Kidney capillary endothelial cell (primary cell): ENCODE measurements at places on chromosomes 11 and 22.
A peak's percentile ranks its signal among the peaks of the same experiment; 100 is the strongest.

- DNase-seq = no peak
Observed at GRCh38 chr11:96038046-96038445, 114.1 kb upstream of the MTMR2 start.

DNA sequence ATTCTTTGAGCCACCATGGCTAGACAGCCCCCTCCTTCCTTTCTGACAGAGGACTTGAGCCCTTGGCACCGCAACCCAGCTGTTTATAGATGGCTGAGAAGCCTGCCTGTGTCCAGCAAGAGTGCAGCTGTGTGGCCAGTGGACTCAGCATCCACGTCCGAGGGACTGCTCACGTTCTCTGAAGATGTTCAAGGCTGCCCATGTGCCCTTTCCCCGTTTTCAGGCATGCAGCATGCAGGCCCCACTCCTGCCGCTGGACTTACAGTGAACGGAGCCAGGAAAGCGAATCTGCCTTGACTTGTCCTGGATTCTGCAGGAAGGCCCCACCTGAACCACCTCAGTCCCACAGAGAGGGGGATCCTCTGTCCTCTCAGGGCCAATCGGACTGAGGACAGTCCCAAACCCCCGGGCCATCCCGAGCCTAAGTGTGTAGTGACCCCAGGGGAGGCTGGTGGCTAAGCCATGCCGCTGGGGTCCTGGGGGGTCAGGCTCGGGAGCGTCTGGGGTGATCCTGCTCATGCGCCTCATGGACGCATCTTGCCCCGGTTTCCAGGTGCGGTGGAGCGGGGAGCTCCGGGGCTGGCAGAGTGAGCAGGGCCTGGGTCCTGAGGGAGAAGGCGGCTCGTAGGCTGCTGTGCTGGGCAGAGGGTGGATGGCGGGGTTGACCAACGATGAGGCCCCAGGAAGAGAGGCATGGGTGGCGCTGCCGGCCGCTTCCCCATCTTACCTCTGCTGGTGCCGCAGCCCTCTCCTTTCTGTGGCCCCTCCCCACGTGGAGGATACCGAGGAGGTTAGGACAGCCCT is 170.7 kb downstream of the CTTN start:
- no peak for DNase-seq

DNA sequence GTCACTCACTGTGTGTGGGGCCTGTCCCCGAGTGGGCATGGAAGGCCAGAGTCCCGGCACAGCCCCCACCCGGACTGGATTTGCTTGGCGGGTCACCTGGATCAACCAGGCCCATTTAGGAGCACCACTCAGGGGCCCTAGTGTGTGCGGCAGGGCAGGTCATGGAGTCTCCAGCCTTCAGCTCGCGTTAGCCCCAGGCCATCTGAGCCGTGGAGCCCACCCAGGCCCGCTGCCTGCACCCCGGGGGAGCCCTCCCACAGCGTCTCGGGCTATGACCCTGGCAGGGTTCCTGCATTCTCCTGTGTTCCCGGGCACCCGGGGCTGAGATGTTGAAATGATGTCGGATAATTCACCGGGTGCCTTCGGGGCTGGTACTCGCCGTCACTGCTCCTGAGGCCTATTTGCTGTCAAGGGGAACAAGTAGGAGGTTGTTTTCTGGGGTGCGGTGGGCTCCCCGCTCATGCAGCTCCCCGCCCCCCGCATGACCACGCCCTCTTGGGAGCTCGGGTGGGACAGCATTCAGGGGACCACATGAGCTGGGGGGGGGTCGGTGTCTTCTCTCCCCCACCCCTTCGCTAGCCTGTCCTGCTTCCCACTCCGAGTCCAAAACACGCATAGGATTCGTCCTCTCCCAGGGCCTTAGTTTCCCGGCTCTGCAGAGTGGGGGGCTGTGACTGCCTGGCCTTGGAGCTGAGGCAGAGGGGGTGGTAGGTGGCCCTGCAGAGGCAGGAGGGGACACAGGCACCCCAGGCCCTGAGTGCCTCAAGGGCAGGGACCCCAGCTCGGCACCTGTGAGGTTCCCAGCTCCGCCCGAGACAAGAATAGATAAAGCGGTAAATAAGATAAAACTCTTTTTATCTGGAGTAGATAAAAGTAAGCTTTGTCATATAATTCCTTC is 77.2 kb downstream of the KCNQ1 start:
- DNase-seq = no peak

GRCh38 chr11:70074746-70075145 is 3.4 kb upstream of the ANO1 start:
- DNase-seq = no peak

GRCh38 chr11:101215069-101215468 is 85.5 kb upstream of the PGR start:
- DNase-seq = no peak

- DNase-seq = no peak
Observed at GRCh38 chr11:78990261-78990660, 415.6 kb upstream of the NARS2 start.

DNA sequence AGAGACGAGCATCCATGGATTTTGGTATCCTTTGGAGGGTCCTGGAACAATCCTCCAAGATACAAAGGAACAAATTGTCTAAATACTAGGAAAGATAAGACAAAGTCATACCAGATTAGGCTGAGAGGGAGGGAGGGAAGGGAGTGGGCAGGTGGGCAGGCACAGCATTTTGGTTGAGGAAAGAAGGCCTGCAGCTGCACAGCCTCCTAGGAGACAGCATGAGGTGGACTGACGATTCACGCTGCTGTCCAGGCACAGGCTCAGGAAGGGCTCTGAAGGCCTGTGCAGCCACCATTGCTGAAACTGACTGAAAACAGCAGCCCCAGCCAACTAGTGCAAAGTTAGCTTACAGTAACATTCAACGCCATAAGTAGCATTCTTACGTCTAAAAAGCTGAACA is 64.7 kb downstream of the PACSIN2 start:
- no peak for DNase-seq

DNA sequence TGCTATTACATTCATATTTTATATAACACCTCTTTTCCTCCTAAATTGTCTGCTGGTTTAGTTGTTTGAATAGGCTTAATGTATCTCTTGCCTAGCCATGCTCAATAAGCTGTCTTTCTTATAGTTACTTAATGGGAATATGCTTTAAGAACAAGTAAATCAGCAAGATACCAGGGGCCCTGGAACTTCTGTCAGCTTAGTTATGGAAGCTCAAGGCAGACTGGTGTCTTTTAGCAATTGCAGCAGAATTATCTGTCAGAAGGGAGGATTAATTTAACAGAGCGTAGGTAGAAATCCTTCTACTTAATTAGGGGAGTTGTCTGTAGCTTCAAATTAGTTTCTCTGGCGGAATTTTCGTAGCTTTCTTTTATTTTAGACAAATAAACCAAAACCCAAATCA is 94.9 kb downstream of the C11orf91 start:
- no peak for DNase-seq

- DNase-seq = no peak
Observed at GRCh38 chr11:88979641-88980040, 86.1 kb downstream of the GRM5 start.

GRCh38 chr11:93587858-93588581 is 44.8 kb upstream of the SMCO4 start:
- no peak for DNase-seq

DNA sequence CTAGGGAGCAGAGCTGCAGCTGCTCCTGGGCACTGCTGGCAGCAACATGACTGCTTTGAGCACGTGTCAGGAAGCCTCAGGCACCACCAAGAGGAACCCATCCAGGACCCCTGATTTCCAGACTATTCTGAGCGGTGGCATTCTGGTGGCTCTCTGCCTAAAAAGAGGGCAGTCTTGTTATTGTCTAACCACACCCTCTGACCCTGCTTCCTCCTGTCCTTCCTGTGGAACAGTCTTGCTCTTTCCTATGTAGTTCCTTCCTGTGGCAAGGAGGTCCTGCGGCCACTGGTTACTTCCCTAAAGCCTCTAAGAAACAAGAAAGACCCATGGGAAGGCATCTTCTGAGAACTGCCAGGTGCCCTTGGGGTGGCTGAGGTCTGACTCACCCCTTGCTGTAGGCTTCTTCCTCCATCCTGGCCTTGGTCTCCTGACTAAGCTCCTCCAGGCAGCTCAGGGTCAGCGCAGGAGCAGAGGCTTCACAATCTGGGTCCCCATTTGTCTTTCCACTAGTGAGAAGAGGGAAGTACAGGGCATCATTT is 13.1 kb upstream of the LYVE1 start:
- DNase-seq = peak; percentile 72

DNA sequence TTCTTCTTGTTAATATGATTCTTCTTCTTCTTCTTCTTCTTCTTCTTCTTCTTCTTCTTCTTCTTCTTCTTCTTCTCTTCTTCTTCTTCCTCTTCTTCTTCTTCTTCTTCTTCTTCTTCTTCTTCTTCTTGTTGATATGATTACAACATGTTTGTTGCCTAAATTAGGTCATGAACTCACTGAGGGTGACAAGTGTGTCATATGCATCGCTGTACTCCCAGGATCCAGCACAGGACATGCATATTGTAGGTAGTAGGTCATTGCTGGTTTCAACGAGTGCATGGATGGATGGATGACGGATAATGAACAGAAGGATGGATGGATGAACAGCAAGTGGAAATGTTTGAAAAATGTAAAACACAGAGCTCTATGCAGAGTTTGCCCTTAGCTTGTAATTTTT is 14.9 kb upstream of the PVALB start:
- DNase-seq = no peak

GRCh38 chr11:87529486-87529885 is 491.8 kb downstream of the TMEM135 start:
- DNase-seq = no peak

- DNase-seq = no peak
Observed at GRCh38 chr11:88489030-88489429, 151.5 kb upstream of the CTSC start.

DNA sequence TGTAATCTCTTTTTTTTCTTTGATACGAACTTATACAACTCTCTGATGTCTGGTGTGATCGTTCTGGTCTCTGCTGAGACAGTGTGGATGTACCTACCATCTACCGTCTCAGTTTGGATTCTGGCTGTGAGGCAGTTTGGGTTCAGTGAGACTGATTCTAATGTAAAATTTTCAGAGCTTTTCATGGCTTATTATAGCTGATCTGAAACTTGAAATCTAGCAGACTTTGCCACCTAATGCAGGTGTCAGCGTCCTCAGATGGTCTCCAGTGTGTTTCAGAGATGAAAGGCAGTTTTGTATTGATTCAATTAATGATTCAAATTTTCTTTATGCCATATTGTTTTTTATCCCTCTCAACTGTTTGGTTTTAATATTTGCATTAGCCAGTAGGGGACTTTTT is 35.9 kb downstream of the PPFIBP2 start:
- DNase-seq = no peak

DNA sequence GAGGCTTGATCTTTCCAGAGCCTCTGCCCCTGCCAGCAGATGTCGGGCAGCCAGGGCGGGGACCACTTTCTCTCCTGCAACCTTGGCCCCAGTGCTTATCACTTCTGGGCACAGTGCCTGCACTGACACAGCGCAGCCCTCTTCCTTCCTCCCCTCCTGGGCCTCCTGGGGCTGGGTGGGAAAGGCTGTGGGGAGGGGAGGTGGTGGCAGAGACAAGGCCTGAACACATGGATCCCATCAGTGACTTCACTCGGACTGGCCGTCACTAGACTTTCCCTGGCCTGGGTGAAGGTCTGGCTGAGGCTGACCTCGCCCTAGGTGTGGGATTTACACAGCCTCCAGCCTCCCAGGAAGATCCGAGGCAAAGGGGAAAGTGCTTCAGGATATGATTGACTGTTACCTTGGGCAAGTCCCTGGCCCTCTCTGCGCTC is 68.1 kb downstream of the LRRC32 start:
- DNase-seq = no peak

DNA sequence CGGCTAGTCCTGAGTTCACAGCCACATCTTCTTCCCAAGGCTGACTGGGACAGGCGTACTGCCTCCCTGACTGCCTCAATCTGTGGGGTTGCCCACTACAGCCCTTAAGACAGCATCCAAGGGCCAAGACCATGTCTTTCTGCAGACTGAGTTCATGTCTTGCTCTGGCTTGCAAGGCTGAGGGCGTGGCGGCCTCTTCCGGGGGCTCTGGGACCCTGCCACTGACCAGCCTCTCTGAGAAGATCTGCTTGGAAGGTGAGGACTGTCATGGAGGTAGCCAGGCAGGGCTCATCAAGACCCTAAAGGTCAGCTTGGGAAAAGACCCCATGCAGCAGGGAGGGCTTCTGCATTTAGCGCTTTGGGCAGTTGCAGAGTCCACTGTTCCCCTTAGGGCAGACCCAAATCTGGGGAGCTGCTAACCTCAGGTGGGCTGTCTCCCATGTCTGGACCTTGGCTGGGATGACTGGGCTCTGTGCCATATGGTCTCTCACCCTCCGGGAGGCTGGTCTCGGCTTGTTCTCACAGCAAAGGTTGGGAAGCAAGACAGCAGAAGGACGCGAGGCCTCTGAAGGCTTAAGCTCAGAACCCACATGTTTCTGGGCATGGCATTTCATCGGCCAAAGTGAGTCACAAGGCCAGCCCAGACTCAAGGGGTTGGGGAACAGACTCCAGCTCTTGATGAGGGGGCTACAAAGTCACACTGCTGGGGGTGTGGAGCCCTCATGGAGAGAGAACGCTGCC is 109.1 kb upstream of the LMO1 start:
- no peak for DNase-seq

GRCh38 chr22:44442186-44442815 is 55.7 kb downstream of the RTL6 start:
- DNase-seq = no peak

- DNase-seq = no peak
Observed at GRCh38 chr11:44176546-44177213, 81.2 kb downstream of the EXT2 start.

DNA sequence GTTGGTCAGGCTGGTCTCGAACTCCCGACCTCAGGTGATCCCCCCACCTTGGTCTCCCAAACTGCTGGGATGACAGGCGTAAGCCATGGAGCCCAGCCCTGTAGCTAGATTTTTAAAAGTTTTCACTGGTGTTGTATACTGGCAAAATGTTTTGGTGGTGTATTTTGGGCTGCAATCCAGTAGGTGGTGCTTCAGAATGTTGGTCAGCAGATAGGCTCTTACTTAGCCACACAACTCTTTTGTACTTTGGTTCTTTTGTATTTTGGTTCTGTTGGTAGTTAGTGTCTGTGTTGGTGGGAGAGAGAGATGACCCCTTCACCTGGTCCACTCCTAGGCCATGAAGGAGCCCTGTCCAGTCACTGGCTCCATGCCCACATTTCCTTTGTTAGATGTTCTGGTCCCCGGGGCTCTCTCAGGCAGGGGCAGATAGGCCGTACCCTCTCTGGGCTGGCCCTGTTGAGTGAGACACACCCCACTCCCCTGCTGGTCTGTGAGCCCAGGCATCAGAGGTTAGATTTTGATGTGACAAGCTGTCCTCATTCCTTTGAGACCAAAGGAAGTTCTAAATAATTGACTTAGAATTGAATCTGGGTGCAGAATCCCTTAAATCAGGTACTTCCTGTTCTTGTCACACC is 123.8 kb downstream of the DDX10 start:
- DNase-seq = peak; percentile 20

GRCh38 chr11:16981651-16982194 is 32.5 kb downstream of the PLEKHA7 start:
- DNase-seq = no peak

DNA sequence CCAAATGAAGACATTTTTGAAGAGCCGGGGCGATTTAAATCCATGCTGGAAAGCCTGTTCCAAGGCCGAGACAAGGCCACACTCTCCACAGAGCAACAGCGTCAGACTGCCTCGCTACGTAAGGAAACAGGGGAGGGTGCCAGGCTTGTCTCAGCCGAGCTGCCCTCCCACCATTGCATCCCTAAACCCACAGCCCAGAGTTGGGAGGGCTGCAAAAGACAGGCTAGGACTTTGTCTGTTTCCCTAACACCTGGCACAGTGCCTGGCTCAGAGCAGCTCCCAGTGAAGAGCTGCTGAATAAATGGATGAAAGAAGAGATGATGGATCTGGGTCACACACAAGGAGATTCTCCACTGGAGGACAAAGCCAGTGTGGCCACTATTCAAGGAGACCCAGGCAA is 51.3 kb upstream of the SCUBE2 start:
- no peak for DNase-seq

GRCh38 chr22:29587938-29588699 is 7.2 kb upstream of the NIPSNAP1 start:
- DNase-seq = no peak
